ENCODE measurements at places on chromosomes 13 and 19. TPM values are rescaled to one million over a fixed set of nuclear protein-coding genes. Genes with fewer than 3 reads are reported as not detected.

- no peak for DNase-seq
These were observed 52.1 kb upstream of the USPL1 start for GRCh38 chr13:30565658-30566057.

- no peak for DNase-seq
These were observed 10.3 kb downstream of the MIR17HG start for GRCh38 chr13:91357613-91358386.

DNA sequence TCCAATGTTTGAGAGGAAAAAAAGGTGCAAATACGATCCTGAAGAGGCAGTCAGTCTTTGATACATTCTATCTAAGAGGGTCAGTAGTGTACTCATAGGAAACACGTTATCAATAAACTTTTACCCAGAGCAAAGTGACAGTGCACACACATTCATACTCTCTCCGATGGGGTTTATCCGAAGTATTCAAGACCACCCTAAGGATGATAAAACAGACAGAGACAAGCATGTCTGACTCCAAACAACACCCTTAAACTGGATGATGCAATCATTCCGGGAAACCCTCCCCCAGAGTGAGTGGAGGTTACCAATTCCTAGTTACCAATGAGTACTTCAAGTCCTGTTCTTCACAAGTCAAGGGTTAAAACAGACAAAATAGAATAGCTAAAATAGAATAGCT lies 79.1 kb downstream of the DNAJC3 start:
- no peak for DNase-seq

DNA sequence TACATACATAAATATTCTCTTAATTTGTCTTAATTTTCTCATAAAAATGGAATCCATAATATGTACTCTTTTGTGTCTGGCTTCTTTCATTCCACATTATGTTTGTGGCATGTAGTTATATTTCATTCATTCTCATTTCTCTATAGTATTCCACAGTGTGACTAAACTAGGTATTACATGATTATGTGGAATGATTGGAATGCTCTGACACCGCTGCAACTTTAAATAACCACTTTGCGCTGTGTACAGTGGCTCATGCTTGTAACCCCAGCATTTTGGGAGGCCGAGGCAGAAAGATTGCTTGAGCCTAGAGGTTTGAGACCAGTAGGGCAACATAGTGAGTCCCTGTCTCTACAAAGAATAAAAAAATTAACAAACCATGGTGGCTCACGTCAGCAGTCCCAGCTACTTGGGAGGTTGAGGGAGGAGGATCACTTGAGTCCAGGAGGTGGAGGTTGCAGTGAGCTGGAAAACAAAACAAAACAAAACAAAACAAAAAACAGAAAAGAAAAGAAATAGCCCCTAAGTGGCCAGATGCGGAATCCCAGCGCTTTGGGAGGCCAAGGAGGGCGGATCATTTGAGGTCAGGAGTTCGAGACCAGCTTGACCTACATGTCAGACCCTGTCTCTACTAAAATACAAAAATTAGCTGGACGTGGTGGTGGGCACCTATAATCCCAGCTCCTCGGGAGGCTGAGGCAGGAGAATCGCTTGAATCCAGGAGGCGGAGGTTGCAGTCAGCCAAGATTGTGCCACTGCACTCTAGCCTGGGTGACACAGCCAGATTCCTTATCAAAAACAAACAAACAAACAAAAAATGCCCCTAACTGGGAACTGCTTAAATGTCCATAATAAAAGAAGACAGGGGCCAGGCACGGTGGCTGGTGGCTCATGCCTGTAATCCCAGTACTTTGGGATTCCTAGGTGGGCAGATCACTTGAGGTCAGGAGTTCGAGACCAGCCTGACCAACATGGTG lies 8.0 kb upstream of the SAE1 start:
- DNase-seq: no peak

DNA sequence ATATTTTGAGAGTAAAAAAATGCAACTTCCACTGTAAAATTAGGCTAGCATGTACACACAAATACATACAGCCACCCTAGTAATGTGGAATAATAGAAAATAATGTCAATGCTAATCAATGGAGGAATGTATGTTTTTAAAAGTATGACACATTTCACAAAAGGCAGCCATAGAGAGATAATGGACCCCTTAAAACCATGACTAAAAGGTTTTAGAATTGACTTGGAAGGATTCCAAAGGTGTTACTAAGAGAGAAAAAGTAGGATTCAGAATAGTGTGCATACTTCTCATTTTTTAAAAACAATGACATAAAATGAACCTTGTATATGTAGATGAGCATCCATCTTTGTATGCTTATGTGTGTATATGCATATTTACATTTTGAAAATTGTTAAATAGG lies 597.9 kb upstream of the PCDH9 start:
- no peak for DNase-seq

DNA sequence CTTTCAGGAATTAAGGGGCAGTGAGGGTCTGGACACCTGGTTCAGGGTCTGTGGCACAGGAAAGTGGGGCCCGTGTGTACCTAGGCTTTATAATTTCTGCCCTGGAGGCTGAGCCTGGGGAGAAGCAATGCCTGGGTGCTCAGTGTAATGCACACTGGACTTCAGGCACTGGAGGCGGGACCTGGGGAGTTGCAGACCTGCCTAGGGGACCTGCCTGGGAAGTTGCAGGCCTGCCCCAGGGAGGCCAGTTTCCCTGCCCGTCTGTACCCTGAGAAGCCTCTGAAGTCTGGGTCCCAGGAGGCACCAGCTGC lies 2.5 kb upstream of the TMEM59L start:
- no peak for DNase-seq

DNA sequence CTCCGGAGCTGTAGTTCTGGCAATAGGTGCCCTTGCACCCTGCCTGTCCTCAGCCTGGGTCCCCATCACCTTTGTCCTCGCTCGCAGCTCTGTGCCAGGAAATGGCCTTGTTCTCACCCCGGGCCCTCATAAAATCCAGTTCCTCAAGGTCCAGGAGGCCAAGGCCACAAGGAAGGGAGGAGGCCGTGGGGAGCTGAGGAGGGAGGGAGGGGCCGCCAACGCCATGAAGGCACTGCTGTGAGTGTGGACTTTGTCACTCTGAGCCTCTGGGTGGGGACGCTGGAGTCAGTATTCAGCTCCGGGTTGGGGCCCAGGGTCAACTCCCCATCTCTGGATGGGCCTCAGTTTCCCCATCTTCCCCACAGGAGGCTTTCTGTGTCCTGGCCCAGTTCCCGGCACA lies 9.2 kb upstream of the GNA11 start:
- no peak for DNase-seq

DNA sequence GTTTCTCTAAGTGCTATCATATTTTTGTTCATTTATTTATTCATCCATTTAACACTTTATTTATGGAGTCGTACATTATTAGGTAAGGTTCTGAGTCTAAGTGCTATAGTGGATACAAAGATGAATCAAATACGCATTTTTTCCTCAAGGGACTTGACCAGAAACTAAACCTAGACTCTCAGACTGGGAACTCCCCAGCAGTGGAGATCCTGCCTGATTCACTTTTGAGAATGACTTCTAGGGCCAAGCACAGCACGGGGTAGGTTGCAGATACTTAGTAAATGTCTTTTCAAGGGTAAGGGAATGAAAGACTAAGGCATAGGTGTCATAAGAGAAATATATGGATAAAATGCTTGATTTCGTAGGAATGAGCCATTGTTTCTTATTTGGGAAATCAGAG lies 7.2 kb downstream of the DNAJC15 start:
- DNase-seq: no peak

- DNase-seq: no peak
These were observed 27.8 kb upstream of the IGSF23 start for GRCh38 chr19:44585371-44586133.

DNA sequence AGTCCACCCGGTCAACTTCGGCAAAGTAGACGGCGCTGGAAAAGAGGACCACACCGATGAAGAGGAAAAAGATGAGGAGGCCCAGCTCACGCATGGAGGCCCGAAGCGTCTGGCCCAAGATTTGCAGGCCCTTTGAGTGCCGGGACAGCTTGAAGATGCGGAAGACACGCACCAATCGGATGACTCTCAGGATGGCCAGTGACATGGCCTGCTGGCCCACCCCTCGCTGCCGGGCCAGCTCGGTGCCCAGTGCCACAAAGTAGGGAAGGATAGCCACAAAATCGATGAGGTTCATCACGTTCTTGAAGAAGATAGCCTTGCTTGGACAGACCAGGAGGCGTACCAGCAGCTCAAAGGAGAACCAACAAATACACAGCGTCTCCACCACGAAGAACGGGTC lies 2.1 kb downstream of the KCNA7 start:
- no peak for DNase-seq

- no peak for DNase-seq
These were observed 28.8 kb downstream of the ACTN4 start for GRCh38 chr19:38676023-38676877.

DNA sequence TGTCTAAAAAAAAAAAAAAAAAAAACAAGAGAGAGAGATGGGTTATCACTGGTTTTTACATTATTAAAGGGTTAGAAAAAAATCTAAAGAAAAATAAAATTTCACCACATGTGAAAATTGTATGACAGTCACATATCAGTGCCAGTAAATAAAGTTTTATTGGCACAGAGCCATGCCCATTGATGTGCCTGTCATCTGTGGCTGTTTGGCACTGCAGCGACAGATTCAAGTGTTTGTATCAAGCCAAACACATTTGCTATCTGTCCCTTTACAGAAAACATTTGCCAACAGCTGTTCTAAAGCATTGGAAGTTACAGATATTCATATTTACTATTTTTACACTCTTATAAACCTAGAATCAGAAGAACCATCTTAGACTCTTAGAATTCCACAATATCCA lies 16.3 kb downstream of the FCHO1 start:
- DNase-seq: no peak

- no peak for DNase-seq
These were observed 13.1 kb downstream of the ERICH6B start for GRCh38 chr13:45602183-45603170.

GRCh38 chr13:99062593-99062992 lies 84.7 kb upstream of the DOCK9 start:
- no peak for DNase-seq

DNA sequence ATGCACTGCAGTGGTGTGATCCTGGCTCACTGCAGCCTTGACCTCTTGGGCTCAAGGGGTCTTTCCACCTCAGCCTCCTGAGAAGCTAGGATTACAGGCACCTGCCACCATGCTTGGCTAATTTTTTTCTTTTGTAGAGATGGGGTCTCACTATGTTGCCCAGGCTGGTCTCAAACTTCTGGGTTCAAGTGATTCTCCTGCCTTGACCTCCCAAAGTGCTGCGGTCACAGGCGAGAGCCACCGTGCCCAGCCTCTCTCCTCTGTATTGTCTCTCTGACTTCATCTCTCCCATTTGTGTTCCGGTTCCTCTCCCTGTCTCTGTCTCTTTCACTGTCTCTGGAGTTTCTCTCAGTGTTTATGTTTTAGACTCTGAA lies 1.7 kb upstream of the C19orf85 start:
- no peak for DNase-seq

DNA sequence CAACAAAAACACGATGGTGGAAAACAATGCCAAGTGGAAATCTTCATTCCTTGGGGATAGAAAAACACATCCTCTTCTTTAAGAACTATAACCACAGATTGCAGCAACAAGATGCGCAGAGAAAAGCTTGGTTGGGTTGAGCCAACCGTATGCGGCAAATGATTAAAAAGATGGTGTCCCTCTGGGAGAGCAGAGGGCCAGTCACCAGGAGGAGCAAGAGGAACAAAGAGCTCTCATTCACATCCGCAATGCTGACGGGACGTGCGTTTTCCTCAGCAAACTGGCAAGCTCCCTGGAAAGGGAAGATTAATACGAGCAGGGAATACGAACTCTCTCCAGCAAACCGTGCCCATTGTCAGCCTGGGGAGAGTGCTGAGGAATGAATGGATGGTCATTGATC lies 141.6 kb downstream of the KATNAL1 start:
- no peak for DNase-seq

GRCh38 chr13:90396266-90396665 lies 951.2 kb upstream of the MIR17HG start:
- DNase-seq: no peak

GRCh38 chr13:109817591-109818535 lies 31.5 kb upstream of the IRS2 start:
- DNase-seq: no peak

- DNase-seq: no peak
These were observed 748.1 kb downstream of the DACH1 start for GRCh38 chr13:71118779-71119364.

- no peak for DNase-seq
These were observed 47.1 kb downstream of the INSR start for GRCh38 chr19:7247155-7247554.

The ZSCAN1 gene
- 1.4 TPM for total RNA-seq

The CGB7 gene
- 5.2 TPM for total RNA-seq

The ABHD17A gene
- total RNA-seq: 143 TPM

The TNFSF11 gene
- not detected for total RNA-seq

The LENG9 gene
- 11.7 TPM for total RNA-seq

The NALCN gene
- total RNA-seq: 1.6 TPM

The RNF225 gene
- total RNA-seq: 5.2 TPM

The ADAMTSL5 gene
- total RNA-seq: 5.5 TPM

The IL12RB1 gene
- 8.8 TPM for total RNA-seq

The ZNF135 gene
- total RNA-seq: 1.7 TPM

The ZFP14 gene
- total RNA-seq: 8.9 TPM
